ENCODE measurements at places on chromosomes 11 and 22.

DNA sequence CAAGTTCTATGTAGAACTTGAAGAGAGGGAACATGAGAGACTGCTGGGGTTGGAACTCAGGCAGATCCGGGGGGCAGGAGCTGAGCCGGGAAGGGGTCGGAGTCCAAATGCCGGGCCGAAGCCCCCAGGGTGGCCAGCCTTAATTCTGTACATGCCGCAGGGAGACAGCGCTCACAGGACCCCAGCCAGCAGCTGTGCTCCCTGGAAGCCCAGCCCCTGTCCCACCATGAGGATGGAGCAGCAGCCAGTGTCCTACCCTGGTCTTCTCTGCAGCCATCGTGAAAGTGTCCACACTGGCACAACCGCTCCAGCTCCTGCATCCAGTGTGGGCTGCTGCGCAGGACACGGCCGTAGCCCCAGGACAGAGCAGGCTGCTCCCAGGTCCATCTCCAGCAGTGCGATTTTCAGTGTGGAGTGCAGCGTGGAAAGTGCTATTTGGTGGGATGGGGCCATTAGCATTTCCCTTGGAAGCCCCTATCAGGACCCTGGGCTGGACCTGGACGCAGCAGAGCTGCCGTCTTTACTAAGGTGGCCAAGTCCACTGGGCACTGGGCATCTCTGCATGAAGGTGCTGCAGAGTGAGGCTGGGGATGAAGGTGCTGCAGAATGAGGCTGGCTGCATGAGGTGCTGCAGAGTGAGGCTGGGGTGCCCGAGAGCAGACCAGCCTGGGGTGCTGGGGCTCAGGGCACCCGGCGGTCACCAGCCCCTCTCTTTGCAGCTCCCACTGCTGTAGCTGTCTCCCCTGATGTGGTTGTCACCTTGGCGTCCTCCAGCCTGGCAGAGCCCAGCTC, 737.4 kb downstream of the BRD1 start:
- no peak for DNase-seq

- no peak for DNase-seq
These were observed 358.2 kb downstream of the MN1 start for GRCh38 chr22:27443306-27443705.

GRCh38 chr22:38080850-38081635, 2.9 kb downstream of the SLC16A8 start:
- DNase-seq = no peak

- no peak for DNase-seq
These were observed 12.0 kb downstream of the SIPA1 start for GRCh38 chr11:65649656-65650546.

GRCh38 chr22:26632422-26633155, 10.8 kb downstream of the CRYBA4 start:
- DNase-seq = no peak
